ENCODE measurements at places on chromosomes 4 and X.

- DNase-seq: no peak
Observed at GRCh38 chr4:31009926-31010325, 289.8 kb downstream of the PCDH7 start.

DNA sequence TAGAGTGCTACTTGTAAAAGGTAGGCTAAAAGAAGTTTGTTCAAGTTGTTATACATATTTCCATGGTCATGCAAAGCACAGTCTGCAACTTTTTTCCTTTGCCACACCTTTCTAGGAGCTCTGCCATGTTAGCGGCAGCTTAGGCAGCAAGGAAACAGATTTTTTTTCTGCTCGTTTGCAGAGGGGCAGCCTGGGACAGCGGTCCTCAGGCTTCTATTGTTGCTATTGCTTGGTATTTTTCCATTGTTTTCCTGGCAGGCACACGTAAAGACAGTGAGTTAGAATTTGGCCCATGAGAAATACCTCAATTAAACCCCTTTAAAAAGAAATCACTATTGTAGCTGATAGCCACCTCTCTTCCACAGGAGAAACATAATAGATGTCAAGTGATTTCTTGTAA is 391.4 kb downstream of the SH2D1A start:
- peak; percentile 76 for DNase-seq

- DNase-seq: no peak
Observed at GRCh38 chr4:169098969-169099690, 89.1 kb upstream of the CBR4 start.

GRCh38 chr4:7910952-7911578 is 28.6 kb downstream of the AFAP1 start:
- DNase-seq: peak; percentile 38

DNA sequence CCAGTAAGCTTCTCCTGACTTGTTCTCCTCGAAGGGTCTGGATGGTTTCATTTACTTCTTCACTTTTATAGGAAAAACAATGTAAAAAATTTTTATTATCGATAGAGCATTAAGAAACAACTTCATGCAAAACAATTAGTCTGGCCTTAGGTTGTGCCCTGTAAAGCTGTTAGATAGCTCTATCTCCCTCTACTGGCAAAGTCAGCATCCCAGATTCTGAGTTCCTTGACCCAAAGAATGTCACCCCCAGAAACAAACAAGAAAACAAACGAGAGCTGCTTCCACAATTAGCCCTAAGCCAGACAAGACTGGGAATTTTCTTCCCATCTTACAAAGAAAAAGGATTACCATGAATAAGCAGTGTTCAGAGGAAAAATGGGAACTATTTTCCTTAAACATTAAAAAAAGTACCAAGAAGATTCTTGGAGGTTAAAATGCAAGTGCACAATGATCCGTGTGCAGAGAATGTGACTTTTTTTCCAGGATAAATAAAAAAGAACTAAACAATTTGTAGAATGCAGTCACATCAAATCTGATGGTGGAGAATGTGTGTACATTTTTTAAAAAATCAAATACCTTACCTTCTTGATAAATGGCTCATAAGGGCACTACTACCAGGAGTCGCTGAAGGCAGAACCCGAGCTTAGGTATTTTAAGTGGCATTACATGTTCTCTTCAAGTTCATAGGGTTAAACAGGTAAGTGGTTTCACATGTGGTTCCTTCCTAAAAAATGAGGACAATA is 293.2 kb downstream of the FBXO8 start:
- DNase-seq: peak; percentile 13

DNA sequence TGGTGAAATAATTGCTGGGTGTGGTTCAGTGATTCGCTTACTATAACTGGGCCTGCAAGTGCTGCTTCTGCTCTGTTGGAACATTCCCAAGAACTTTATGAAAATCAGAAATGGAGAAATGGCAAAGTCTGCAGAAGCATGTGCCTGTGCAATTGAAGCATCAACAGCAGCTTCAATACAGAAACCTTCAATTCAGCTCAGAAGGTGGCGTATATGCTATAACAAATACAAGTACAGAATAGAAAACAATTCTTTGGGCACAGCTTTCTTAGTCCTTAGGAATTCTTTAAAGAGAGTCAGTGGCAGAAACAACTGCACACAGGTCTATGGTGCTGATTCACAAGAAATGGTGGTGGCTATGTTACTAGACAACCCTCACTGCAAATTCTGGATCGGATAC is 18.0 kb upstream of the PDHA2 start:
- DNase-seq: no peak

DNA sequence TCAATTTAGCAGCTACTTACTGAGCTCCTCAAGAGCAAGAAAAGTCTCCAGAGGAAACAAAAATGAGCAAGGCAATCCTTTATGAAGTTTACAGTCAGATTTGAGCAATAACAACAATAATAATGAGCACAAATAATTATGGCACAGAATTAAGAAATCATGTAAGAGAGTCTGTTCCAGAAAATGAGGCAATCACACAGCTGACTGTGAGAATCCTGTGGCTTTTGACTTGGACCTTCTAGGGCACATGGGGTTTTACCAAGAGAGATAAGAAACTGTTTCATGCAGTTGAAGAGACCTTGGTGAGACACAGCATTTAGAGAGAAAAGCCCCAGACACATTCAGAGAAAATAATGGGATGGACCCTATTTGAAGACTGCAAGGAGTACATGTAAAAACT is 362.6 kb upstream of the MAGEB2 start:
- no peak for DNase-seq

- no peak for DNase-seq
Observed at GRCh38 chrX:85499400-85499799, 119.9 kb upstream of the POF1B start.

- DNase-seq: no peak
Observed at GRCh38 chr4:110967936-110968335, 345.1 kb upstream of the PITX2 start.
